Chondrocyte (in vitro differentiated cells): ENCODE measurements at places on chromosomes 3 and 15. TPM values are rescaled to one million over a fixed set of nuclear protein-coding genes. Genes with fewer than 3 reads are reported as not detected.

DNA sequence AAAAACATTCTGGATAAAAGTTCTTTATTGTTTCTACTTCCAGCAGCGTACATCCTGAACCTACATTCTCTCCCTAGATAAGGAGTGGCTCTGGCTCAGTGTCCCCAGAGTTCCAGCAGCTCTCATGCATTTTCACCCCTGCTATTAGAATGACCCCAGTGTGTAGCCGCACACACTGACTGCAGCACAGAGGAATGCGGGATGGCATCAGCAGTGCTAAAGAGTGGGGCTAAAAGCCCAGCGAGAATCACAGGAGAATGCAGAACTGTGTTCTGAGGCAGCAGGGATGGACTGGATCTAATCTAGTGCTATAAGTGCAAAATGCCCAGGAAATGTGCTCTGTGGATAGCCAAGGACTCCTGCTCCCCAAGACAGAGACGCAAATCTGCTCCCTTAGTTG lies 66.4 kb upstream of the TJP1 start:
- no peak for DNase-seq
- peaks cover 2% of the 10 kb centered on the region for H3K36me3 ChIP-seq
- peaks cover 28% of the 10 kb centered on the region for H3K4me1 ChIP-seq
- H3K27me3 ChIP-seq, result no peaks in the 10 kb centered on the region
- H3K27ac ChIP-seq, result peak overlapping the region; percentile 84

REC114 gene
- not detected in 3 replicates for total RNA-seq

DNA sequence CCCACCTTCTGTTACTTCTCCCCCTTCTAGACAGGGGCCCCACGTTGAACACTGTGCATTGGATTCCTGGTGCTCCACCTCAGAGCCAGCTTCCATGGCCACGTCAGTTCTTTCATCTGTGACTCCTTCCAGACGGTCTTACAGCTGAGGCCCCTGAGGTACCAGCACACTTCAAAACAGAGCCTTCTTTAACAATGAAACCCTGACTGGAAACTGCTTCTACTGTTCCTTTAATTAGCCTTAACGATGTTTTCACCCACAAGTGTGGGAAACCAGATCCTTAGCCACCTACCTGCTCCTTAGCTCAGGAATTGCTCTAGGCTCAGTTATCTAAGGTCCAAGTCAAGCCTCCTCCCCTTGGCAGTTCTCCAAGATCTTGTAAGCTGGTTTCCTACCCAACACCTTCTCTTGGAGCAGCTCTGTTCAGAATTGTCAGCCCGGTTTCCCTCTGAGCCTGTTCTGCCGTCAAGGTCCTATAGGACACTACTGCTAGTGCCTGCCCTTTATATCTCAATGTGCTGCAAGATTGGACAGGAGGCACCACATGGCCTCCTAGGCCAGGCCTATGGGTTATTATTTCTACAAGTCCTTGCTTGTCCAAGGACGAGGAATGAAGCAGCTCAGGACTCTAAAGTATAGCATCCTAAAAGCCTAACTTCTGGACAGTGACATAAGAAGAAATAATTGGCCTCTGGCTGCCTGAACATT lies 80.7 kb downstream of the FMN1 start:
- H3K27ac ChIP-seq, result no peak overlapping the region
- H3K4me3 ChIP-seq, result no peak overlapping the region
- no peaks in the 10 kb centered on the region for H3K36me3 ChIP-seq
- DNase-seq, result no peak

GRCh38 chr15:80389370-80389769 lies 14.8 kb upstream of the ARNT2 start:
- DNase-seq, result no peak
- no peaks in the 10 kb centered on the region for H3K27me3 ChIP-seq
- no peaks in the 10 kb centered on the region for H3K36me3 ChIP-seq

DAZL gene
- not detected in 3 replicates for total RNA-seq

DNA sequence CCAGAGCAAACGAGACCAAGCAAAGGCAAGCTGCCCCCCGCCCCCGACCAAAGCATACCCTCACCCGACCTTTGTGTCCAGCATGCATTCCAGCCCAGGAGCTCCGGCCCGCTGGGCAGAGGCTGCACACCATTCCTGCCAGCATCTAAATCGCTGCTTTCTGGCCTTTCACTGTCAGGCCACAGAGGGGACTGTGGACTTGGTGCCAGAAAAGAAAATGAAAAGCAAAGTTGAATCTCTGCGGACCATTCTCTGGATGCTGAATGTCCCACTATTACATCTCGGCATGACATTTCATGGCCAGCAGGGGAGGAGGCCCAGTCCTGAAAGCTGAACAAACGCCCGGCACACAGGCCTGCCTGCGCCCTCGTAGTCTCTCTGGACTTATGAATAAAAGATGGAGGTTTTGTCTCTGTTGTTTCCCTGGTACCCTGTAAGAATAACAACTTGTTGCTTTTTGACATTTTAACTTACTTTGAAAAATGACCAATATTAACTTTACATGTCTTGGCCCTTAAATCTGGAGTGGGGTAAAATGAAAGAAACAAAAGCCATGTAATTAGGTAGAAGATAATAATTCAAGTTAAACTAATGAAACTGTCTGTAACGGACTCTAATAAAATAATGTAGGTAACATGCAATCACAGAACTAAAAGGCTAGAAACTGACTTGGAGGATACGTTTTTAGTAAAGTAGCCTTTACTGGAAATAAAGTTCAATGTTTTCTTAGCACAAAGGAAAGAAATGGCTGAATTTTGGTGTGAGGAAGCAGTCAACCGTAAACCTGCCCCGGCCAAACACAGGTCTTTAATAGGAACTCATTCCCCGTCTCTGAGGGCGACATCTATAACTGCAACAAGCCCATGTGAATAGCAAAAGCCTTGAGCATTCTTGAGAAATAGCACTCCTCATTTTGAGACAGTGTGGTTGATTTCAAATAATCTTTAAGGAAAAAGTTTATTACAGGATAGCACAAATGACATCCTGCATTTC lies 12.7 kb downstream of the IL17RD start:
- H3K27ac ChIP-seq, result peak overlapping the region; percentile 47
- no peaks in the 10 kb centered on the region for H3K36me3 ChIP-seq
- peaks cover 36% of the 10 kb centered on the region for H3K4me1 ChIP-seq
- H3K4me3 ChIP-seq, result peak overlapping the region; percentile 11

LINGO1 gene
- 5.1 to 12.2 TPM (median 12.0 TPM) in 3 replicates for total RNA-seq

DNA sequence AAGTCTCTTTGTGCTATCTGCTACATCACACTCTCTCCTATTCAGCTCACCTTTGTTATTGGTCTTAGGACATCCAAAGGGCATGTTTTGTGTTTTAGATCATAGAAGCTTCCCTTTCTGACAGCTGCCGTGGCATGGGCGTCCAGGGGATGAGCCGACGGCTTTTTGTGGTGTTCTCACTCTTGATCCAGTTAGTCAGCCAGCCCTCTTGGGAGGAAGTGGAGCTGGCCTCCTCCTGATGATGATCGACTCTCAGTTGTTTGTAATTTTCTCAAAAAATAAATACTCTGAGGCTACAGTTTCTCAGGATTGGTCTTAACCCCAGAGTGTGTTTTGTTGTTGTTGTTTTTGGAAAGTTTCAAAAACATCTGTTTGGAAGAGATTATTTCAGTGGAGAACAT lies 34.4 kb downstream of the BOC start:
- peaks cover 3% of the 10 kb centered on the region for H3K36me3 ChIP-seq
- DNase-seq, result no peak
- peaks cover 55% of the 10 kb centered on the region for H3K4me1 ChIP-seq

- no peak for DNase-seq
- H3K4me1 ChIP-seq, result peaks cover 8% of the 10 kb centered on the region
- no peak overlapping the region for H3K4me3 ChIP-seq
- peaks cover 4% of the 10 kb centered on the region for H3K36me3 ChIP-seq
- H3K27me3 ChIP-seq, result peaks cover 53% of the 10 kb centered on the region
- no peak overlapping the region for H3K27ac ChIP-seq
These were observed 82.2 kb upstream of the CTDSPL start for GRCh38 chr3:37779289-37780152.

DNA sequence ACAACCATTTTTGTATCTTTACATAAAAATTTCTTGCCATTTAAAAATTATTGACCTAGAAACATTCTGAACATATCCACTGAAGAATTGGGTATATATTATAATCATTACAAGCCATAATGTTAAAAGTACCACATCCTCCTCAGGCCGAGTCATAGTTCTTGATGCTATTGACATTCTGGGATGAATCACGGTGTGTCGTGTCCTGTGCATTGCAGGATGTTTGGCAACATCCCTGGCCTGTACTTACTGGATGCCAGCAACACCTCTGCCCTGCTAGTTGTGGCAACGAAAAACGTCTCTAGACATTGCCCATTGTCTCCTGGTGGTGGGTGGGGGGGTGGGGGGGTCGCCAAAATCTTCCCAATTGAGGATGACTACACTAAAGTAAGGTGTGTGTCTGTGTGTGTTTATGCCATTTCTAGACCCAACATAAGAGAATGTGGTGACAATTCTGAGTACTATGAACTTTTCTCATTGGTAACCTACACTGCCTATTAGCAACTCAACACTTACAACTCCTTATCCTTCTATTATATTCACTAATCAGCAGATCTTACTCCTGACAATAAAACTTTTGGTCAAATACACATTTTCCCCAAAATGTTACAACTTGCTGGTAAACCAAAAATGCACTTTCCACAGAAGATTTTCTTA lies 471.6 kb downstream of the FOXP1 start:
- no peak for DNase-seq
- no peak overlapping the region for H3K4me3 ChIP-seq
- H3K4me1 ChIP-seq, result peaks cover 84% of the 10 kb centered on the region

GRCh38 chr3:153032891-153033290 lies 129.1 kb upstream of the RAP2B start:
- no peaks in the 10 kb centered on the region for H3K27me3 ChIP-seq
- no peak overlapping the region for H3K27ac ChIP-seq
- no peak for DNase-seq
- H3K4me3 ChIP-seq, result no peak overlapping the region
- no peaks in the 10 kb centered on the region for H3K36me3 ChIP-seq

ZNF501 gene
- 1.7 to 4.1 TPM (median 1.8 TPM) in 3 replicates for total RNA-seq

CFAP44 gene
- total RNA-seq, result 3.5 to 12.0 TPM (median 5.7 TPM) in 3 replicates

DNA sequence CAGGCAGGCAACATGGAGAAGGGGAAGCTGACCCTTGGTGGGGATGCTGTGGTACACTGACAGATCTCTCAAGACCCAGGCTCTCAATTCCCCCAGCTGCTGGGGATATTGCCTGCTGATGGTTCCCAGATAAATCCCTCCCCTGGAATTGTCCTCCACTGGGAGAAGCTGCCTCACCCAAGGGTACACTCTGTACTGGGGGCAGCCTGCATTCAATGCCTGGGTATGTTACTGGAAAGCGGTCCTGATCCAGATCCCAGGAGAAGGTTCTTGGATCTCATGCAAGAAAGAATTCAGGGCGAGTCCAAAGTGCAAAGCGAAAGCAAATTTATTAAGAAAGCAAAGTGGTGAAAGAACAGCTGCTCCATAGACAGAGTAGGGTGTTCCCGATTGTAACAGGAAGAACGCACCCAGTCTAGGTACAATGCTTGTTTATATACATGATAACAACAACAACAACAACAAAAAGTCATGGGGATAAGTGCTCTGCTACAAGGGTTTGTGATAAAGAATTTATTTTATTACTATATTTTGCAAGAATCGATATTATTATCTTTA lies 591.5 kb upstream of the ADAMTS9 start:
- peaks cover 2% of the 10 kb centered on the region for H3K36me3 ChIP-seq
- DNase-seq, result no peak
- no peak overlapping the region for H3K27ac ChIP-seq
- H3K4me1 ChIP-seq, result no peaks in the 10 kb centered on the region
- H3K4me3 ChIP-seq, result no peak overlapping the region
- peaks cover 25% of the 10 kb centered on the region for H3K27me3 ChIP-seq

DNA sequence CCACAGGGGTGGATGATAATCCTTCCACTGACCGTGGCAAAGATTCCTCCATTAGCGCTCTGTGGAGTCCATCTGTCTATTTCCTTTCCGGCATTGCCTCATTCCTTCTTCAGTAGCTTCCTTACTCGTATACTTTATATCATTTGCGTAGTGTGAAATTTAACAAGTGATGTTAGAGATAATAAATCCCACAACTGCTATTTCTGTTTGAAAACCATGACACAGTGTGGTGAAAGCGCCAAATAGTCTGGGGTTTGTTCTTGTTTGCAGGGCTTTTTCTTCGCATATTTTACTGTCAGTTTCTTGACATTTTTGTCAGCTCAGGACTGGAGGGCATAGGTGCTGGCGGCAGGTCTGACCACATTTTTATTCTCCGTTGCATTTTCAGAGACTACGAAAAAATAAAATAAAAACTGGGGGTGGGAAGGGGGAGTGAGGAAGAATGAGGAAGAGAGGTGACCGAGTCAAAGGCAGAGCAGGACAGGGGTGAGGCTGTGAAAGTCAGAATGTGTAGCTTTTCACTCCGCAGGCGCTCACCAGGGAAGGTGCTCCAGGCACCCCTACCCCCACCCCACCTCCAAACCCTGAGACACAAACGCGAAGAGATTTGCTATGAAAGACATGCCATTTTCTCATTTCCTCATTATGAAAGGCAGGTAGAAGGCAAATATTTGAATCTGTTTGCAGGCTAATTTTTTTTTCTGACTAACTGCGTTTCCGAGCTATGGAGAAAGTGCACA lies 965.0 kb downstream of the MCTP2 start:
- peaks cover 6% of the 10 kb centered on the region for H3K36me3 ChIP-seq
- H3K27me3 ChIP-seq, result no peaks in the 10 kb centered on the region
- peak overlapping the region; percentile 83 for H3K4me3 ChIP-seq
- peak overlapping the region; percentile 90 for H3K27ac ChIP-seq
- DNase-seq, result no peak

- H3K4me3 ChIP-seq, result no peak overlapping the region
- no peaks in the 10 kb centered on the region for H3K36me3 ChIP-seq
- no peaks in the 10 kb centered on the region for H3K4me1 ChIP-seq
- no peak for DNase-seq
- no peak overlapping the region for H3K27ac ChIP-seq
These were observed 255.8 kb downstream of the MFSD1 start for GRCh38 chr3:159057621-159058020.

- peaks cover 25% of the 10 kb centered on the region for H3K27me3 ChIP-seq
- no peaks in the 10 kb centered on the region for H3K4me1 ChIP-seq
- H3K4me3 ChIP-seq, result no peak overlapping the region
- DNase-seq, result no peak
These were observed 8.2 kb downstream of the GP5 start for GRCh38 chr3:194390835-194391234.

SLC15A2 gene
- 0.92 to 4.1 TPM (median 1.4 TPM) in 3 replicates for total RNA-seq

DNA sequence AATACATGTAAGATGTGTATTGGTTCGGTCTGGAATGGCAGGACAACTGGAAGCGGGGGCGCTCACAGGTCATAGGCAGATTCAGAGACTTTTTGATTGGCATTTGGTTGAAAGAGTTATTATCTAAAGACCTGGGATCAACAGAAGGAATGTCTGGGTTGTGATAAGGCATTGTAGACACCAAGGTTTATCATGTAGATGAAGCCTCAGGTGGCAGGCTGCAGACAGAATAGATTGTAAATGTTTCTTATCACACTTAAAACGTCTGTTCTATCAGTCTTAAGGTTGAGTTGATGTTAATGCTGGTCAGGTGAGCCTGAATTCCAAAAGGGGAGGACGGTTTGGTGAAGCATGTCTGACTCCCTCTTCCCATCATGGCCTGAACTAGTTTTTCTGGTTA lies 295.9 kb upstream of the PROK2 start:
- H3K4me3 ChIP-seq, result no peak overlapping the region
- no peak overlapping the region for H3K27ac ChIP-seq
- H3K27me3 ChIP-seq, result peaks cover 24% of the 10 kb centered on the region
- H3K36me3 ChIP-seq, result peaks cover 1% of the 10 kb centered on the region
- DNase-seq, result no peak
